ENCODE measurements at places on chromosomes 3 and 15. TPM values are rescaled to one million over a fixed set of nuclear protein-coding genes. Genes with fewer than 3 reads are reported as not detected.

DNA sequence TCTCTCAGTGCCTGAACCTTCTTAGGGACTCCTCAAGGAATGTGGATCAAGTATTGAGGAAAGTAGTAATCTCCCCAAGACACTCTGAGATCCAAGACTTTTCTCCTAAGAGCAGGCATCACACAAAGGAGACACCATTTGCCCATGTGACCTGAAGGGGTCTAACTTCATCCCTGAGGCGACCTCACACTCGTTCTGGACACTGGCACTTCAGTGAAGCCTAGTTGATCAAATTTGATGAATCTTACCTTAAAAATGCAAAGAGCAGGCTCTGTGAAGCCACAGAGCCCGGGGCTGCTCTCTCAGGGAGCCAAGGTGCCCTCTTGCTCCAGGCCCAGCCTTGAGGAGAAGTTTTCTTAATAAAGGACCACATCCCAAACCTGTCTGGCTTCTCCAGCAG, 64.3 kb downstream of the SCN11A start:
- peaks cover 9% of the 10 kb centered on the region for H3K4me1 ChIP-seq
- H3K4me3 ChIP-seq, result no peak overlapping the region
- no peak overlapping the region for H3K27ac ChIP-seq
- no peak for DNase-seq
- no peaks in the 10 kb centered on the region for H3K27me3 ChIP-seq

CD86 gene
- not detected for polyA plus RNA-seq

DNA sequence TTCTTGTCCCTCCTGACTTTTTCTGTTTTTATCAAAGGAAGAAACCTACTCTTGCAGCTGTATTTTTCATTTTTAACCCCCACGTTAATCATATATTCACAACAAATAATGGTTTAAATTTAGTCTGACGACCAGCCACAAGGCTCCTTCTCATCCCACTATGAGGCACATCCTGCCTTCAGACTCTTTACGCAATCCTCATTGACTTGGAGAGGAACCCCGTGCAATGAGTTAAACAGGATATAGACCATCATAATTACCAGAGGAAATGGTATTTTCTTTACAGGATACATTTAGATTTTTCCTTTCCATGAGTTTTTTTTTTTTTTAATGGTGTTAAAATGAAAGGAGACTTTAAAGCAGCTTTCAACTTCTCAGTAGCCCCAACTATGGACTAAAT, 68.5 kb downstream of the WWTR1 start:
- no peaks in the 10 kb centered on the region for H3K36me3 ChIP-seq
- H3K4me3 ChIP-seq, result no peak overlapping the region

ISY1 gene
- 22.3 TPM for polyA plus RNA-seq

CHL1 gene
- not detected for polyA plus RNA-seq

- H3K36me3 ChIP-seq, result no peaks in the 10 kb centered on the region
- no peak overlapping the region for H3K27ac ChIP-seq
- no peaks in the 10 kb centered on the region for H3K27me3 ChIP-seq
- H3K4me3 ChIP-seq, result no peak overlapping the region
- no peak for DNase-seq
These were observed 76.1 kb downstream of the ADAMTS17 start for GRCh38 chr15:100265641-100266035.

- no peak for DNase-seq
- no peak overlapping the region for H3K4me3 ChIP-seq
- no peaks in the 10 kb centered on the region for H3K36me3 ChIP-seq
These were observed 84.7 kb upstream of the GOLGA8J start for GRCh38 chr15:29998033-29998432.

- DNase-seq, result peak; percentile 64
- H3K4me1 ChIP-seq, result peaks cover 2% of the 10 kb centered on the region
- H3K27me3 ChIP-seq, result no peaks in the 10 kb centered on the region
- H3K4me3 ChIP-seq, result peak overlapping the region; percentile 31
These were observed 40.8 kb downstream of the EOMES start for GRCh38 chr3:27681249-27681748.

DNA sequence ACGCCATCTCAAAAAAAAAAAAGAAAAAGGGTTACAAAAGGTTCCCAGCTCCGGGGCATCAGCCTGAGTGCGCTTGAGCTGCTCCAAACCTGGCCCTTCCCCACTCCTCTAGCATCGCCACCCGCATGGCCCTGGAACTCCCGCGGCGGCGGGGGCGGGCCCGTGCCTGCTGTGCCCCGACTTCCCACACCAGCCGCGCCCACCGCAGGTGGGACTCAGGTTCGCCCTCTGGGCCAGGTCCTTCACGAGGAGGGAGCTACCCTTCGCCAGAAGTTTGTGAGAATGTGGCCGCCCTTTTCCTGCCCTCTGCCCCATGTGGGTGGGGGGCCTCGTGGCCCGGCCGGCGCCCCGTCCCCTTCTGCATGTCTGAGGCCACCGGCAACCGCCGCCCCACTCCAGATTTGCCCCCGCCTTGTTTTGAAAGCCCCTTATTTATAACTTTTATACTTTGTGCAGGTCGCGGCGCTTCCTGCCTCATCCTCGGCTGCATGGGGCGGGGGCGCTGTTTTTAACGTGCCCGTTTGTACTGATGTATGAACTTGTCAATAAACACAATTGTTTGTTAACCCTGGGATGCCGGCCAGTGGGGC, 507 bp upstream of the JMJD7 start:
- peak overlapping the region; percentile 91 for H3K4me3 ChIP-seq
- no peak for DNase-seq
- H3K4me1 ChIP-seq, result peaks cover 3% of the 10 kb centered on the region
- no peaks in the 10 kb centered on the region for H3K27me3 ChIP-seq
- no peak overlapping the region for H3K27ac ChIP-seq

GRCh38 chr15:47733085-47733484, 15.8 kb downstream of the SEMA6D start:
- H3K27me3 ChIP-seq, result no peaks in the 10 kb centered on the region
- no peak overlapping the region for H3K4me3 ChIP-seq
- no peaks in the 10 kb centered on the region for H3K36me3 ChIP-seq
- no peak overlapping the region for H3K27ac ChIP-seq
- peaks cover 3% of the 10 kb centered on the region for H3K4me1 ChIP-seq
